Breast epithelium (tissue), 4 donors: ENCODE measurements at places on chromosomes 3 and 15. TPM values are rescaled to one million over a fixed set of nuclear protein-coding genes. Genes with fewer than 3 reads are reported as not detected.

Gene DAZL
- total RNA-seq, result not detected

DNA sequence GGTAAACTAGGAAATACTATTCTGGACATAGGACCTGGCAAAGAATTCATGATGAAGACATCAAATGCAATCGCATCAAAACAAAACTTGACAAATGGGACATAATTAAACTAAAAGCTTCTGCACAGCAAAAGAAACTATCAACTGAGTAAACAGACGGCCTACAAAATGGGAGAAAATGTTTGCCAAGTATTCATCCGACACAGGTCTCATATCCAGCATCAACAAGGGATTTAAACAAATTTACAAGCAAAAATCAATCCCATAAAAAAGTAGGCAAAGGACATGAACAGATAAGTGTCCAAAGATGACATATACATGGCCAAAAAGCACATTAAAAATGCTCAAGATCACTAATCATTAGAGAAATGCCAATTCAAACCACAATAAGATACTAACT is 1088.9 kb downstream of the NAALADL2 start:
- no peak overlapping the region for H3K27ac ChIP-seq
- no peak overlapping the region for H3K4me3 ChIP-seq
- H3K36me3 ChIP-seq, result no peaks in the 10 kb centered on the region
- DNase-seq, result no peak

DNA sequence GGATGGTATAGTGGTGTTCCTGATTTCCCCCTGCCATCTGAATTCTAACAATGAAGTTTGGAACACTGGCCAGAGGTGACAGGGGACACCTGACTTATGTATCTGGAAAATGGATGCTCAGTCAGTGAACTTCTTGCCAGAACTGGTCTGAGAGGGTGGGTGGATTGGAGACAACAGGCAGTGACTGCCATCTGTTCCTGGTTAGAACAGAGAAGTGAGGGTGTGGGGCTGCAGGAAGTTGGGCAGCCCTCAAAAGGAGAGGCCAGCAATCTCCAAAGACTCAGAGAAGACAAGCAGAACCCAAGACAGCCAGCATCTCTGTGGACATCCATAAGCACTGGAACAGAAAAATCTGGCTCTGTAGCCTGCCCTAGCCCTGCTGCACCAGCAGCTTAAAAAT is 50.5 kb downstream of the ANP32A start:
- DNase-seq, result no peak
- no peaks in the 10 kb centered on the region for H3K4me1 ChIP-seq
- no peak overlapping the region for H3K27ac ChIP-seq
- no peaks in the 10 kb centered on the region for H3K36me3 ChIP-seq
- no peaks in the 10 kb centered on the region for H3K27me3 ChIP-seq
- no peak overlapping the region for H3K4me3 ChIP-seq

DNA sequence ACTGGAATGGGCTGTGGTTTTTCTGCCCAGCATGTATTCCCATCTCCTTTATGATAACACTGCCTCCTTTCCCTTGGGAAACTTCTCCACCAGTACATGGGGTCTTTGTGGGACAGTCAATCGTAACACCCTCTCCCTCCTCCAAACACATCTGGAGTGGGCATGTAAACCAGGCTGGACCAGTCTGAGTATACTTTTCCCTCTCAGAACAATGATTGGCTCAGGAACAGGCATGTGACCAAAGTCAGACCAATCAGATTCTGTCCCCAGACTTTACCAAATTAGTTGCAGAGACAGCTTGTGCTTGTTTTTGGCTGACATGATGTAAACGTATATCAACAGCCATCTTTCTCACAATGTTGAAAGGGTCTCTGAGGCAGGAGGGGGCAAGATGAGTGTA is 97.1 kb upstream of the CRBN start:
- H3K4me1 ChIP-seq, result no peaks in the 10 kb centered on the region
- DNase-seq, result no peak
- H3K27ac ChIP-seq, result no peak overlapping the region
- H3K36me3 ChIP-seq, result no peaks in the 10 kb centered on the region
- H3K27me3 ChIP-seq, result no peaks in the 10 kb centered on the region

Gene ATP13A4
- 0.64 TPM for total RNA-seq

DNA sequence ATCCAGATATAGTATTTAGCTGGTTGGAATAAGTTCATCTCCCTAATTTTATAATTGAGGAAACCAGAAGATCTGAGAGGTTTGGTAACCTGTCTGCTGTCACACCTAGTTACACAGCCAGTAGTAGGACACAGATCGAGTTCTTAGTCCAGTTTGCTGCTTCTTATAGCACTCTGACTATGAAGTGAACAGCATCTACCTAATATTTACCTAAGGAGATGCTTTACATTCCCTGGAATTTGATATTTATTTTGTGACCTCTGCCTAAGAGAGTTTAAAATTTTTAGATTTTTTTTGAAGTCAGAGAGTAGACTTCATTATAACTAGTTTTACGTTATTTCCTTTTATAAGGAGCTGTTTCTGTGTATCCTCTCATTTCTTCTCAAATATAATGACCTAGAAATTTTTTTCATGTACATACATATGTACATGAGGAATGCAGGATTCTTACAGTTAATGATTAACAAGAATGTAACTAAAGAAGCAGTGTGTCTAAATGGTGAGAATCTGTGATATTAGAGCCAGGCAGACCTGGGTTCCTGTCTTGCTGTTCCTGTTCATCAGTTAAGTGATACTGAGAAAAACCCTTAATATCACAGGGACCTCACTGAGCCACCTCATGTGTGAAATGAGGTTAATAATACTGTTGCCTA is 4.3 kb downstream of the ARHGEF26 start:
- H3K27me3 ChIP-seq, result no peaks in the 10 kb centered on the region
- H3K27ac ChIP-seq, result no peak overlapping the region
- no peak for DNase-seq
- no peak overlapping the region for H3K4me3 ChIP-seq
- H3K36me3 ChIP-seq, result no peaks in the 10 kb centered on the region
- H3K4me1 ChIP-seq, result no peaks in the 10 kb centered on the region

- H3K4me3 ChIP-seq, result no peak overlapping the region
- H3K4me1 ChIP-seq, result no peaks in the 10 kb centered on the region
- H3K36me3 ChIP-seq, result no peaks in the 10 kb centered on the region
These were observed 172.3 kb downstream of the MYRIP start for GRCh38 chr3:39981547-39982184.

Gene MED12L
- 1.6 TPM for total RNA-seq

Gene OR5K2
- not detected for total RNA-seq

DNA sequence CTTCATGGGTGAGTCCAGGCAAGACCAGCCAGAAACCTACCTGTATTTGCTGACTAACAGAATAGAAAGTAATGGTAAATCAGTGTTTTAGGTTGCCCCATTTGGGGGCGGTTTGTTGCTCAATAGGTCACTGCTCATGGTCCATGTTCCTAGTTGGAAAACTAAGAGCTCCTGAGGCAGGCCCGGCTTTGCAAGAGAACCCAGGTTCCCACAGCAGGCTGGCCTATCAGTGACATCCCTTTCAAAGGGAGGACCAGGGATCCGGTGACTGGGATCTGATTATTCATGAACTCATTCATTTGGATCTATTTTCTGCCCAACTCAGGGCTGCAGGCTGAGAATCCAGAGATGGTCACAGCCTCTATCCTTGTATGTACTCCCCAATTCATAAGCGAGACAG is 163.9 kb downstream of the WNT7A start:
- H3K4me3 ChIP-seq, result no peak overlapping the region
- no peak overlapping the region for H3K27ac ChIP-seq
- H3K4me1 ChIP-seq, result no peaks in the 10 kb centered on the region
- DNase-seq, result peak; percentile 35
- no peaks in the 10 kb centered on the region for H3K27me3 ChIP-seq

- peak overlapping the region; percentile 96 for H3K4me3 ChIP-seq
- H3K4me1 ChIP-seq, result peaks cover 3% of the 10 kb centered on the region
- DNase-seq, result peak; percentile 24
- H3K36me3 ChIP-seq, result no peaks in the 10 kb centered on the region
- peak overlapping the region; percentile 100 for H3K27ac ChIP-seq
These were observed 10.9 kb downstream of the GNB5 start for GRCh38 chr15:52180196-52180835.

- no peaks in the 10 kb centered on the region for H3K36me3 ChIP-seq
- no peak overlapping the region for H3K4me3 ChIP-seq
- H3K27me3 ChIP-seq, result no peaks in the 10 kb centered on the region
These were observed 139.4 kb upstream of the TSC22D2 start for GRCh38 chr3:150268426-150269391.

- H3K36me3 ChIP-seq, result no peaks in the 10 kb centered on the region
- no peaks in the 10 kb centered on the region for H3K27me3 ChIP-seq
- H3K27ac ChIP-seq, result no peak overlapping the region
- no peak for DNase-seq
- no peak overlapping the region for H3K4me3 ChIP-seq
- H3K4me1 ChIP-seq, result no peaks in the 10 kb centered on the region
These were observed 171.0 kb upstream of the NECTIN3 start for GRCh38 chr3:110900576-110900975.

- H3K27me3 ChIP-seq, result no peaks in the 10 kb centered on the region
- no peak overlapping the region for H3K27ac ChIP-seq
- no peak for DNase-seq
- no peaks in the 10 kb centered on the region for H3K36me3 ChIP-seq
- H3K4me3 ChIP-seq, result peak overlapping the region; percentile 90
These were observed 1.8 kb downstream of the CLASP2 start for GRCh38 chr3:33716227-33716626.

Gene PARP15
- 5.6 TPM for total RNA-seq

- peaks cover 3% of the 10 kb centered on the region for H3K4me1 ChIP-seq
- no peak overlapping the region for H3K27ac ChIP-seq
- no peaks in the 10 kb centered on the region for H3K27me3 ChIP-seq
These were observed 3.9 kb downstream of the MAPKAPK3 start for GRCh38 chr3:50620820-50621219.

Gene IL17RD
- 31.8 TPM for total RNA-seq

DNA sequence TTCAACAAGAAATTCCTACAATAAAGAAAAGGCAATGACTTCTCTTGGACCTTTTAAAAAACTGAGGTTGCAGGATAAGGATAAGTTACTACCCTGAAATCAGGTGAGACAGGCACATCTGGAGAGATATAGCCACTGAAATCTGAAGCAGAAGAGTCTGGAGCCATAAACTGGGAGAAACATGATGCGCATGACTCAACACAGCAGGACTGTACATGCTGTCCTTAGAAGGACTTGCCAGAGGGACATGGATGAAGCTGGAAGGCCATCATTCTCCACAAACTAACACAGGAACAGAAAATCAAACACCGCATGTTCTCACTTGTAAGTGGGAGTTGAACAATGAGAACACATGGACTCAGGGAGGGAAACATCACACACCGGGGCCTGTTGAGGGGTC is 1020.2 kb downstream of the AGBL1 start:
- H3K27ac ChIP-seq, result no peak overlapping the region
- H3K4me1 ChIP-seq, result no peaks in the 10 kb centered on the region
- H3K4me3 ChIP-seq, result no peak overlapping the region
- H3K27me3 ChIP-seq, result no peaks in the 10 kb centered on the region
- no peak for DNase-seq

GRCh38 chr15:87347806-87348515 is 908.6 kb downstream of the NTRK3 start:
- no peak overlapping the region for H3K4me3 ChIP-seq
- H3K27me3 ChIP-seq, result no peaks in the 10 kb centered on the region
- no peaks in the 10 kb centered on the region for H3K36me3 ChIP-seq
- H3K4me1 ChIP-seq, result no peaks in the 10 kb centered on the region
